ENCODE measurements at places on chromosomes 6 and 20. TPM values are rescaled to one million over a fixed set of nuclear protein-coding genes. Genes with fewer than 3 reads are reported as not detected.

DNA sequence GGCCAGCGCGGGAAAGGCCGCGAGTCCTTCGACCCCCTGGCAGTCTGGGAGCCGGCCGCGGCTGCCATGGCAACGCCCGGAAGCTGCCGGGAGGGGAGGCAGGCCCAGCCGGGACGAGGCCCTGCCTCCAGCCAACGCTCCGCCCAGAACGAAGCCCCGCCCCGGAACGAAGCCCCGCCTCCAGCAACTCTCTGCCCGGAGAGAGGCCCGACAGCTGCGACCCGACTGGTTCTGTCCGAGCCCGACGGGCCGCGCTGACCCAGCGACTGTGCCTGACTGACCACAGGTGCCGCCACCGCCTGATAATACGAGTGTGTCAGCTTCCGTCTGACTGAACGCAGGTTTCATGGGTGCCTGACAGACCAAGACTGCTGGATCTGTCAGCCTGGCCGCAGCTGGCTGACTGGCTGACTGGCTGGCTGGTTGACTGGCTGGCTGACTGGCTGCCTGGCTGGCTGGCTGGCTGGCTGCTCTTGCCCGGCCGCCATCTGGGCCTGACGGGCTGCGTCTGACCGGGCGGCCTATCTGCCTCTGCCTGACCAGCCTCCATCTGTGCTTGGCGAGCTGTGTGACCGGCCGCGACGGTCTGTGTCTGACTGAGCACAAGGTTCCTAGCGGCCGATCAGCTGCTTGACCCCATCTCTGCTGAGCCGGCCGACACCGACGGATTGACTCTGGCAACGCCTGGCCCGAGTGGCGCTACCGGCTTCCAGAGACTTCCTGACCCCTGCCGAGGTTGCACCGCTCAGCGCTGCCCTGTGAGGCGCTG lies 89.7 kb upstream of the EPB41L1 start:
- DNase-seq, result peak; percentile 80
- no peaks in the 10 kb centered on the region for H3K36me3 ChIP-seq
- H3K27ac ChIP-seq, result peak overlapping the region; percentile 88
- peak overlapping the region; percentile 71 for H3K4me3 ChIP-seq
- H3K4me1 ChIP-seq, result peaks cover 7% of the 10 kb centered on the region

- no peaks in the 10 kb centered on the region for H3K4me1 ChIP-seq
- H3K27ac ChIP-seq, result no peak overlapping the region
- no peak overlapping the region for H3K4me3 ChIP-seq
- H3K36me3 ChIP-seq, result peaks cover 12% of the 10 kb centered on the region
Observed at GRCh38 chr6:166453651-166454050, 70.9 kb upstream of the MPC1 start.

MUC22 gene
- total RNA-seq, result not detected

DNA sequence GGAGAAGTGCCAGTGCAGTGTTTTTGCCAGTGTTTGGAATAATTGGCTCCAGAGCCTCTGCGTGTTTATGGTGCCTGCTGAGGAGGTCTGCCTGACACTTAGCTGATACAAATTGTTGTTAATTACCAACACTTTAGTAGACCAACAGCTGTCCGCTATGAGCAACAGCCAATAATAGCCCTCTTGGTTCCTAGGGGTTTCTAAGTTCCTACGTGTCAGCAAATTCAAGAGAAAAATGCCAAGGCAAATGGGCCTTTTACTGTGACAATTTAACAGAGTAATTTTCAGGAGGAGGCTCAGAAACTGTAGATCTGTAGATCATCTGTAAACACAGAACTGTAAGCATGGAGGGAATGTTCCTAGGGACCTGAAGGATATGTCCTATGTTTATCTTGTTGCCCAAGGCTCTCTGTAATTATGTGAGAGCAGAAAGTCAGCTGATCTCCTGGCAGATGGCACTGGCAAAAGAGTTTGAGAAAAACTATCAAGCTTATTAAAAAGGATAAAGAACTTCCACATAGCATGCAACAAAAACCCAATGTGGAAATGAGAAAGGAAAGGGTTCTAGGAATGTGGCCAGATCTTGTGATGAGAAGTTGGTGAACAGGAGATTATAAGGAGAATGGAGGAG lies 157.7 kb downstream of the GJA1 start:
- no peak for DNase-seq
- peaks cover 7% of the 10 kb centered on the region for H3K4me1 ChIP-seq
- peak overlapping the region; percentile 52 for H3K27ac ChIP-seq

SYCP2L gene
- 0.32 TPM for total RNA-seq

DNA sequence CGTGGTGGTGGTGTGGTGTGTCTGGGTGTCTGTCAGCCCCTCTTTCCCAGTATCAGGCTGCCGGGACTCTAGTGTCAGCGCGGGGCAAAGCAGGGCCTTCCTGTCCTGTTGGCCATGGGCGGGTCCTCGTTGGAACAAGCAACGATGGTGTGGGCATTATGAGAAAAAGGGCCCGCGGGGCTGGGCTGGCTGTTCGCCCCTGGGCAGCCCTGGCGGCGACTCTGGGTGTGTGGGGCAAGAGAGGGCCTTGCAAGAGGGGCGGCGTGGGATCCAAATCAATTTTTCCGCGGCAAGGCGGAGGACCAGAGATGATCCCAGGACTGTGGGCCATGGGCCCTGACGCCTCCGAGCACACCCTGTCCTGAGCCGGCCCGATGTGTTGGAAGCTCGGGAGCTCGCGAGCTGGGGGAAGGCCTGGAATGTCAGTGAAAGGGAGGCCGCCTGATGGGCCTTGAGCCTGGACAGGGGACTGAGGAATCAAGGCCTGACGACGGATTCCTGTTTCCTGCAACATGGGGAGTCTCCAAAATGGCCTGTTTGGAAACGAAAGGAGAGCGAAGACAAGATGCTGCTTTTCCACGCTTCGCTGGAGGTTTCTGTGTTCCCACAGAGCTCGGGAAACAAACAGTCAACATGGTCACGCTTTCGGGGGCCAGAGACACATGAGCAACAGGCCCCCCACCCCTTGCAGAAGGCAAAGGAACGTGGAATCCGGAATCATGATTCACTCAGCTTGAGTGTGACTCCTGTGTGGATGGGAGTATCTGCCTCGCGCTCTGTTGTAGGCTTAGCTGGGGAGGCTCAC lies 364.7 kb upstream of the DEFB115 start:
- no peak overlapping the region for H3K4me3 ChIP-seq
- H3K36me3 ChIP-seq, result no peaks in the 10 kb centered on the region
- DNase-seq, result no peak
- no peak overlapping the region for H3K27ac ChIP-seq
- H3K27me3 ChIP-seq, result no peaks in the 10 kb centered on the region

GRCh38 chr6:139944976-139945375 lies 570.5 kb upstream of the CITED2 start:
- no peak overlapping the region for H3K27ac ChIP-seq
- peaks cover 25% of the 10 kb centered on the region for H3K4me1 ChIP-seq
- DNase-seq, result no peak
- no peaks in the 10 kb centered on the region for H3K27me3 ChIP-seq
- no peak overlapping the region for H3K4me3 ChIP-seq

- H3K36me3 ChIP-seq, result no peaks in the 10 kb centered on the region
- no peak overlapping the region for H3K4me3 ChIP-seq
- no peaks in the 10 kb centered on the region for H3K27me3 ChIP-seq
Observed at GRCh38 chr20:43052532-43052931, 137.2 kb downstream of the PTPRT start.

DNA sequence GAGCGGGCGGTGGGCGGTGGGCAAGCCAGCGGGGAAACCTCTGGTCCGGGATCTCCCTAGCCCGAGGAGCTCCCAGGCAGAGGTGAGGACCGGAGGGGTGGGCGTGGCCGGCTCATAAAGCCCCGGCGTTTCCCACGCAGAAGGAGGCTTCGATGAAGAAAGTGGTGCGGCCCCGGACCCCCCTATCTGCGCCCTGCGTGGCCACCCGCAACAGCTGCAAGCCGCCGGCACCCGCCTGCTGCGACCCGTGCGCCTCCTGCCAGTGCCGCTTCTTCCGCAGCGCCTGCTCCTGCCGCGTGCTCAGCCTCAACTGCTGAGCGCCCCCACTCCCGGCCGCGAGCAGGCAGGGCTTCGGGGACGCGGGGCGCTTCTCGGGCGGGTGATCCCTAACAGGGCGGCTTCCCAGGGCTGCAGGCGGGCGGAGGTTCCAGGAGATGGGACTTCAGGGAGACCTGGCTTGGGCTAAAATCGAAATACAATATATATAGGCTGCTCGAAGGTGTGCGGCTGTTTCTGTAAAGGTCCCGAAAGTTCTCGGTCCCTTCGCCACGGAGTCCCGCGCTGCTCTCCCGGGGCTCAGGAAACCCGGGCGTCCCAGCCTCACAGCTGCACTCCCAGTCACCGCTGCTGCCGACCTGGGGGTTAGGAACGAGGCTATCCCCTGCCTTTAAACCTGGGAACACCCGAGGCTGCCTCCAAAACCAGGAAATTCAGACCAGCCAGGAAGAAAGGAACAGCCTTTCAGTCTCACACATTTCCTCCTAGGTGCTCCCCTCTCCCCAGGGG lies 27.8 kb downstream of the ASIP start:
- H3K36me3 ChIP-seq, result no peaks in the 10 kb centered on the region
- no peaks in the 10 kb centered on the region for H3K27me3 ChIP-seq
- no peak for DNase-seq
- H3K4me3 ChIP-seq, result peak overlapping the region; percentile 65
- no peak overlapping the region for H3K27ac ChIP-seq

- no peak for DNase-seq
- no peaks in the 10 kb centered on the region for H3K27me3 ChIP-seq
- no peaks in the 10 kb centered on the region for H3K36me3 ChIP-seq
- H3K4me1 ChIP-seq, result no peaks in the 10 kb centered on the region
Observed at GRCh38 chr20:52251827-52252226, 60.2 kb upstream of the ZFP64 start.

- no peaks in the 10 kb centered on the region for H3K36me3 ChIP-seq
- no peak overlapping the region for H3K27ac ChIP-seq
- H3K4me3 ChIP-seq, result peak overlapping the region; percentile 67
Observed at GRCh38 chr20:45470937-45471336, 1.4 kb downstream of the WFDC2 start.

FAM217B gene
- total RNA-seq, result 2.6 TPM

DNA sequence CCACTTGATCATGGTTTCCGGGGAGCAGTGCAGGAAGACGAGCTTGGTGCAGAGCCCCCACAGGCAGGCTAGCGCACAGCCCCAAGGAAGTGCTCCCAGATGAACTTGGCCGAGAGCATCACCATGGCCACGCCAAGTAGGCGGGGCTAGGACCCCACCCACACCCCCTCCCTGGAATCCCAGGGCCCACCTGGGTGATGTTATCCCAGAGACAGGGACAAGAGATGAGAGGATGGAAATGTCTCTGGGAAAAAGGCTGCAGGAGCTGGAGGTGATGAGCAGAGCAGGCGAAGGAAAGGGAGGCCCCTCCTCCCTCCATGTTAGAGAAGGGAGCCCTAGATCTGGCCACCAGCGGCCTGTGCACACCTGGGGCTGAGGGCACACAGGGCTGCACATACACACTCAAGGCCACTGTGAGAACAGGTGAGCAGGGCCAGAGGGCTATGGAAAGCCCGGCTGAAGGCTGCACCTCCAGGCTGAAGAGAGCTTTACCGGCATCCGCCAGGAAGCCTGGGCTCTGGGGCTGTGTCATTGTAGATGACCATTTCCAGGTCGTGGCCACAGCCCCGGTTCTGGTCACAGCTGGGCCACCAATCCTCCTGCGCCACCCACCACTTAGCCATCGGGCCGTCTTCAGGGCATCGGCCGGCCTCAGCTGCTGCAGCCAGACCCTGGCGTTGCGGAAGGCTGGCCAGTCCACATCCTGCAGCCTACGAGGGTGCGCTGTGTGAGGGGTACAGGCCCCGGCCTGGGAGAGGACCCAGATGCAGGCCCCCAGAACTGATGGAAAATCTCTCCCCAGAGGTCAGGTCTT lies 24.9 kb downstream of the NPEPL1 start:
- DNase-seq, result no peak
- no peaks in the 10 kb centered on the region for H3K27me3 ChIP-seq
- no peak overlapping the region for H3K27ac ChIP-seq
- H3K4me3 ChIP-seq, result no peak overlapping the region
- H3K36me3 ChIP-seq, result peaks cover 9% of the 10 kb centered on the region
- H3K4me1 ChIP-seq, result no peaks in the 10 kb centered on the region

PRR18 gene
- not detected for total RNA-seq

DNA sequence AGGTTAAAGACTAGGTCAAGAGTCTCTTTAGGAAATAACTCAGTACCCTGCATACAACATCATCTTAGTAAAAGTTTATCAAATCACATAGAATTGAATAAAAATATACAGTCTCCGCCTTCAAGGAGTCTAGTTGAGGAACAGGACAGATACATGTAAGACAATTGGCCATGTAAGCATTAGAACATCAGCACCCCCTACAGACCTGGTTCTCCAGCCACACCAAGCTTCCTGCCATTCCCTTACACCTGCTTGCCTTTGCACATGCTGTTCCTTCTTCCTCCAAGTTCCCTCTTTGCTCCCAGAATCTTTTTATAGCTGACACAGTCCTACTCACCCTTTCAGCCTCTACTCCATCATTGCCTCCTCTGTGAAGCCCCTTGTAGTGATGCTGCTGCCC lies 187.8 kb upstream of the LRFN2 start:
- DNase-seq, result no peak
- no peak overlapping the region for H3K4me3 ChIP-seq
- no peaks in the 10 kb centered on the region for H3K27me3 ChIP-seq
- H3K27ac ChIP-seq, result no peak overlapping the region

CCN2 gene
- total RNA-seq, result 916 TPM

- no peak overlapping the region for H3K4me3 ChIP-seq
- peaks cover 16% of the 10 kb centered on the region for H3K4me1 ChIP-seq
- H3K27me3 ChIP-seq, result no peaks in the 10 kb centered on the region
Observed at GRCh38 chr6:1686117-1687098, 76.7 kb downstream of the FOXC1 start.

GRCh38 chr20:24334830-24335229 lies 134.6 kb upstream of the SYNDIG1 start:
- no peak overlapping the region for H3K27ac ChIP-seq
- H3K27me3 ChIP-seq, result no peaks in the 10 kb centered on the region
- no peaks in the 10 kb centered on the region for H3K36me3 ChIP-seq
- H3K4me3 ChIP-seq, result no peak overlapping the region

- H3K27me3 ChIP-seq, result no peaks in the 10 kb centered on the region
- DNase-seq, result no peak
- H3K4me3 ChIP-seq, result peak overlapping the region; percentile 84
- H3K27ac ChIP-seq, result peak overlapping the region; percentile 79
- H3K4me1 ChIP-seq, result peaks cover 16% of the 10 kb centered on the region
- peaks cover 11% of the 10 kb centered on the region for H3K36me3 ChIP-seq
Observed at GRCh38 chr20:63968928-63969760, 586 bp downstream of the ZNF512B start.

DNA sequence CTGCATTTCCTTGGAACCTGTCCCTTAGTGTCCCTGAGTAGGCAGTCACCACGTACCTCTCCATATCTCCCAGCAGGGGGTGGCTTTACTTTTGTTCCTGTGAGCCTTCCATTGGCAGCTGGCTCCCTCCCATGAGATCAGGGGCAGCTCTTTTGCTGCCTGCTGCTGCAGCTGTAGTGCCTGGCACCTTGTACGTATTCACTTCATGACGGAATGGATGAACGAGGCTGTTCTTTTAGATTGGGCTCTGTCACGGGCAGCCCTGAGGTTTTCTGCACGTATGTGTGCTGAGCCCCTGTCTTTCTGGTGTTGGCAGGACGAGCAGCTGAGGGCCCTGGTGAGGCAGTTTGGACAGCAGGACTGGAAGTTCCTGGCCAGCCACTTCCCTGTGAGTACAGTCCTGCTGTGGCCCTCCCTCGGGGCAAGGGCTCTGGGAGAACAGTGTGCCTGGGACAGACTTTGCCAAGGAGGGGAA lies 14.6 kb downstream of the MYBL2 start:
- H3K27me3 ChIP-seq, result no peaks in the 10 kb centered on the region
- H3K36me3 ChIP-seq, result no peaks in the 10 kb centered on the region
- H3K27ac ChIP-seq, result no peak overlapping the region

OR2J3 gene
- not detected for total RNA-seq

GRCh38 chr6:156807028-156807427 lies 29.9 kb downstream of the ARID1B start:
- DNase-seq, result no peak
- no peak overlapping the region for H3K4me3 ChIP-seq
- H3K36me3 ChIP-seq, result no peaks in the 10 kb centered on the region
- no peak overlapping the region for H3K27ac ChIP-seq

Measured in ascending aorta (tissue), 2 donors.